ENCODE measurements at places on chromosomes 7 and 10.

- DNase-seq, result no peak
Measured at GRCh38 chr10:90326498-90327267, 531.2 kb downstream of the HTR7 start.

DNA sequence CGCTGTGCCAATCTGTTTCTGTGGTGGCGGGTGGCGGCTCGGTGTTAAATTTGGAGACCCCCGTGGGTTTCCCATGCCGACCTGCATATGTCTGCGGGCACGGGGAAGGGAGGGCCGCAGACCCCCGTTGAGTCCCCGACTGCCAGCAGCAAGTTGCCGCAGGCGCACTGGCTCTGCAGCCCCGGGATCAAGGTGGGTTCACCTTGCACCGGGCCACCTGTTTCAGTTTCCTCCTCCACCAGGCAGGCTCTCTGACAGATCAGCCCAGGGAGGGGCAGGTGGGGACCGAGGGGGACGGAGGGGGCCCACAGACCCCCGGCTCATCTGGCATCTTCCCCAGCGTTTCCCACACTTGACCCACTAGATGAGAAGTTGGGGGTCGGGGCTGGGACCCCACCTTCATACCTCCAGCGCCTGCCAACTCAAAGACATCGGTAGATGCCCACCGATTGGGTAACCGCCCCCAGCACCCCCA lies 95.9 kb downstream of the CUX1 start:
- no peak for DNase-seq

- no peak for DNase-seq
Measured at GRCh38 chr7:128710481-128710880, 28.7 kb upstream of the CALU start.

GRCh38 chr10:28850784-28851183 lies 173.5 kb downstream of the BAMBI start:
- DNase-seq, result no peak

All from activated CD4-positive, alpha-beta T cell treated with anti-CD3 and anti-CD28 coated beads, Interleukin-10, Interleukin-2, amounts not matched to agents 100 ng/mL and 50 ng/mL, durations not matched to agents 16 hours and 8 hours (primary cell).